Stimulated activated CD4-positive, alpha-beta T cell treated with anti-CD3 and anti-CD28 coated beads, Interleukin-4, amount 100 ng/mL, for 1 hour (primary cell): ENCODE measurements at places on chromosomes 2 and 18.

GRCh38 chr2:129375632-129376425, 603.6 kb upstream of the RAB6C start:
- no peak for DNase-seq

DNA sequence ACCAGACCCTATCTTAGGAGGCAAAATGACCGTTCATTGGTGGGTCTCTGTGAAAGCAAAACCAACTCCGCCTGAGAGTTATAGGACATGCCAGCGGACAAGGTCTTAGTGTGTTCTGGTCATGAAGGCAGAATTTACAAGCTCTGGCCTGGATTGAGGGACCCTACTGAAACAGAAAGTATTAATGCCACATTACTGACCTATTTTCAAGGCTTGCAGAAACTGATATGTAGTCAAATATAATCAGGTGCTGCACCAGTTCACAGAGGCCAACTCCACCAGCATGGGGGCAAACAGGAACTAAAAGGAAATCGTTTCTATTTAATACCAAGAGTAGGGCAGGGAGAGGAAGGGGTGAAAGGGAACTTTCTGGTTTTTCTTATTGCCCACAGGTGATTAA, 19.7 kb downstream of the TYMS start:
- DNase-seq = no peak

DNA sequence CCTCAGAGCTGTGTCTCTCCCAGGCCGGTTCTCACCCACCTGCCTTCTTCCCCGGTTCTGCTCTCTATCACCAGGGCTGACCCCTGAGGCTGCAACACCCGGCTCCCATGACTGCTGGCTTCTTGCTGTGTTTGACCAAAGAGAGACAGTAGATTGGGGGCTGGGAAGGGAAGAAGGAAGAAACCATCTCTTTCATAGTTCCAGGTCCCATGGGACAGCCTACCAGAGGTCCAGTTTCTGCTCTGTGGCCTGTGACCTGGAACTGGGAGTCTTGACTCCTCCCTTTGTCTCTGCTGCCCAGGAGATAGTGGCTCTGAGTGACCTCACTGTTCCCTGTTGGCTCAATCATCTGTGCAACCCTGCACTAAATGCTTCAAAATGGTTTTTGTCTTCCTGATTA, 38.1 kb downstream of the ALPK2 start:
- no peak for DNase-seq

GRCh38 chr2:207885010-207885409, 115.3 kb upstream of the FZD5 start:
- no peak for DNase-seq

GRCh38 chr2:174184504-174184903, 63.8 kb downstream of the OLA1 start:
- no peak for DNase-seq

- DNase-seq = no peak
Measured at GRCh38 chr2:64137567-64137966, 6.7 kb downstream of the PELI1 start.

GRCh38 chr2:219300022-219300421, 9.2 kb downstream of the PTPRN start:
- no peak for DNase-seq

DNA sequence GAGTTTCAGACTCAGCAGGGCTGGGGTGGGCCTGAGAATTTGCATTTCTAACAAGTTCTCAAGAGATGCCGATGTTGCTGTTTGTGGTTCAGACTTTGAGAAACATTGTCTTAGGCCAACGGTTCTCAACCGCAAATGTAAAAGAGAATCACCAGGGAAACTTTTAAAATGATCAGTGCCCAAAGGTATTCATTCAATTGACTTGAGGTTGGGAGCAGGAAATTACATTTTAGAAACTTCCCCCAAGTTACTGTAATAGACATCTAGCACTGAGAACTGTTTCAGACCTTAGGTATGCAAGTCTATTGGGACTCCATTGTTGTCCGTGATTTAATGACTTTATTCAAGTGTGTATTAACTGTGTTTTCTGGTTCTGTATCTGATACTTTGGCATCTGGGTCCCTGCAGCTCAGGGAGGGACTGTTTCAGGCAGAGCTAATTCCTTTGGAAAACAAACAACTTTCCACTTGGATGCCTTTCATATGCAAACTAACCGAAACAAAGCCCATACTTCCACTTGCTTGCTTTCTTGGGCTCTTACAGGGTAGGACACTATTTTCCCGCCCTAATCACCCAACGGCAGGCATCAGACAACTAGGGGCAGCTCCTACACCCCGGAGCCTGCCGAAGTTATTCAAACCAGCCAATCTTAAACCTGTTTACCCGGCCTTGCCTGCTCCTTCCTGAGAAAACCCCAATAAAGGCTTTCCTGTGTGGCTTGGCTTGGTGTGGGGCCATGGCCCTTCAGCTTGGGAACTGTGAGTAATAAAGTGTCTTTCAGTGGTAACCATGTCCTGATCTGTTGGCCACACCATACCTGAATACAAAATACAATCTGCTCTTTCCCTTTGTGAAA, 97.6 kb downstream of the POLE4 start:
- no peak for DNase-seq

- no peak for DNase-seq
Measured at GRCh38 chr2:218149848-218150440, 16.8 kb downstream of the CXCR1 start.

DNA sequence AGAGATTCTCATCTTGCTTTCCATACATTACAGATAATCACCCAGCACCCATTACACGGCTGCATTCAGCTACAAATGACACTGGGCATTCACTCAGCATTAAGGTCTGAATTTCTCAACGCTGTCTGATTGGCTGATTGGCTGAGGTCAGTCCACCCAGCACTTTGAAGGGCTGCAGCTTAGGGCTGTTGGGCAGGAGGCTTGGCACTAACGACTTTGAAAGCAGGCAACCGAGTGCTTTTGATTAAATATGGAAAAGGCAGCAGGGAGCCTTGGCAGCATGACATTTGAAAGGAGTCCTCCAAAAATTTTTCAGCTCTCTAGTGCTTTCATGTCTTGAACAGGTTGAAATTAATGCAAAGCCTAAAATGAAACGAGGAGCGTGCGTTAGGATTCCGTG, 253.0 kb downstream of the DCDC2C start:
- no peak for DNase-seq

DNA sequence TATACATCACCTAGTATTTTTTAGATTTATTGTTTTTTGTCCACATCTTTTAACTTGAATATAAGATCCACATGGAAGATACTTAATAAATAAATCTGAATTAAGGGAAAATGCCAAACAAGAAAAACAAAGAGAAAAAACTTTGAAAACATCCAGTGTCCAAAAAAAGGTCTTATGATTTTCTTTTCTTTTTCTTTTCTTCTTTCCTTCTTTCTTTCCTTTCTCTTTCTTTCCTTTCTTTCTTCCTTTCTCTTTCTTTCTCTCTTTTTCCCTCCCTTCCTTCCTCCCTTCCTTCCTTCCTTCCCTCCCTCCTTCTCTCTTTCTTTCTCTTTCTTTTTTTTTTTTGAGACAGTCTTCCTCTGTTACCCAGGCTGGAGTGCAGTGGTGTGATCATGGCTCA, 29.6 kb upstream of the WIPF1 start:
- DNase-seq = no peak

GRCh38 chr2:189406586-189407233, 34.6 kb upstream of the WDR75 start:
- DNase-seq = no peak

DNA sequence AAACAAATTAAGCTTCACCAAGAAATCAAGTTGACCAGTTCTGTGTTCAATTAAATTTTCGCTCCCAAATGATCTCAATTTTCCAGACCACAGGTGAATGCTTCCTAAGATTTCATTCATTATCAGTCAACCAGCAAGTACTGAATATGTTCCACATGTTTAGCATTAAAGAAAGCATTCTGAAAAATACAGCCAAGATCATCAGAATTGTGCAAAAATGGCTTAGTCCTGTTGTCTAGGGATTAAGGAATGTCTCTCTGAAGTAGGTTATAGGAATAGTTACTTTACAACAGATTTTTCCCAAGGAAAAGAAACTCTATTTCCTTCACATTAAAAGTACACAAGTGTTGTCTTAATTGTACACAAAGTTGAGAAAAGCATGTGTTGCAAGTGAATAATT, 69.2 kb downstream of the NRXN1 start:
- no peak for DNase-seq

DNA sequence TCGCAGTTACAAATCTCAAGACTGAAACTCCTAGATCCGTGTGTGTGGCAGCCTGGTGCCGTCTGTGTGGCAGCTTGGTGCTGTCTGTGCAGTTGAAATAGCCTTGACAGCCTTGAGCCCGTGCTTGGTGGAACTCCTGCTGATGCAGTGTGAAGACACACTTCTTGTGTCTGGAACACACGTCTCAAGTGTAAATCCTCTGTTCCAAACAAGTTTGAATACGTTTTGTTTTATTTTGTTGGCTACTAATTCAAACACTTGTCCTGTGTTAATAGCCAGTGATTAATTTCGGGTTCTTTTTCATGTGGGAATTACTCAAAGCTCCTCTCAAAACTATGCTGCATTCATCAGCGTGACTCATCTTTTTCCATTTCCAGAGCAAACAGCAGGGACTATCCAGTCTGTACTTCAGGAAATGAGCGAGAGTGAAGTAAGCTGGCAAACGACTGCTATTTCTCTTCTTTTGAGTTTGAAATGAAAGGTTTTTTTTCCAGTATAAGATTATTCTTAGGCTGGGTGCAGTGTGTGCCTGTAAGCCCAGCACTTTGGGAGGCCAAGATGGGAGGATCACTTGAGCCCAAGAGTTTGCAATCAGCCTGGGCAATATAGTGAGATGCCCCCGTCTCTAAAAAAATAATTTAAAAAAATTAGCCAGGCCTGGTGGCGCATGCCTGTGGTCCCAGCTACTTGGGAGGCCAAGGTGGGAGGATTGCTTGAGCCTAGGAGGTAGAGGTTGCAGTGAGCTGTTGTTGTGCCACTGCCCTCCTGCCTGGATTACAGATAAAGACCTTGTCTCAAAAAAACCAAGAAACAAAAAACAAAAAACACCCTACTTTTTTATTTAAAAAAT, 152.9 kb downstream of the SPP2 start:
- no peak for DNase-seq

GRCh38 chr18:48590678-48591077, 51.8 kb downstream of the CTIF start:
- DNase-seq = no peak

DNA sequence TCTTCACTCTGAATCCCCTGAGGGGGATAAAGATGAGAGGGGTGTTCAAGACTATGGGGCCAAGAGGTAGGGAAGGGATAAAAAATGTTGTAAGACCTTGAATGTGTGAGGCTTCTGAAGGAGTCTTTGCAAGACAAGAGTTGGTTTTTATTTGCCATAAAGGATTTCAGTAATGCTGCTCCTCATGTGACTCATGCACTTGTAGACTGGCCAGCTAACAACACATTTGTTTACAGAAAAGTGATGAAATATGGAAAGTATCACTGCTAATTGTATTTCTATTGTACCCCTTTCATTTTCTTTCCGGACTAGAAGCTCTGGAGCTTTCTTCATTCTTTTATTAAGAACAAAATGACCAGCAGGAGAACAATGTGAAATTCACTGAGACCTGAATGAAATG, 782.1 kb downstream of the EPHA4 start:
- DNase-seq = no peak

DNA sequence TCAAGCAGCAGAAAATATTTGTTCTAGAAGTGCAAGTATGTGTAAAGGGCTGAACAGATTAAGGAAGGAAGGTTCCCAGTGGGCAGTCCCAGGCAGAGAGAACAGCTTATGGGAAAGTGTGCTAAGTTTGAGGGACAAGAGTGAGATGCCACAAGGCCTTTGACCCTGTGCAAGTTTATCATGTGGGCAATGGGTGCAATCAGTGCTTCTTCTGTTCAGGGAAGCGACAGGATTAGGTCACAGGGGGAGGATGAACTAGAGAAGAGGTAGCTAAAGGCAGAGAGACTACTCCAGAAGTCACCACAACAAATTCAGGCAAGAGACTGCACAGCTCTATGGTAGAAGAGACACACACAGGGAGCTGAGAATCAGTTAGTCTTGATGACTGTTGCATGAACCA, 44.3 kb downstream of the LPIN2 start:
- no peak for DNase-seq

GRCh38 chr18:31066266-31066665, 23.7 kb upstream of the DSC3 start:
- no peak for DNase-seq

GRCh38 chr2:209334188-209335017, 89.4 kb upstream of the MAP2 start:
- DNase-seq = peak; percentile 17

DNA sequence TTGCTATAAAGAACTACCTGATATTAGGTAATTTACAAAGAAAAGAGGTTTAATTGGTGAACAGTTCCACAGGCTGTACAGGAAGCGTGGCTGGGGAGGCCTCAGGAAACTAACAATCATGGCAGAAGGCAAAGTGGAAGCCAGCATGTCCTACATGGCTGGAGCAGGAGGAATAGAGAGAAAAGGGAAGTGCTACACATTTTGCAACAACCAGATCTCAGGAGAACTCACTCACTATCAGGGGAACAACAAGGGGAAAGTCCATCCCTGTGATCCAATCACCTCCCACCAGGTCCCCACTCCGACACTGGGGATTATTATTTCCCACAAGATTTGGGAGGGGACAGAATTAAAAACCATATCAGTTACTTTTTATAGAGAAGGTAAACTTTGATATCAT, 273.5 kb upstream of the MMADHC start:
- no peak for DNase-seq

- DNase-seq = no peak
Measured at GRCh38 chr2:84957771-84958134, 13.2 kb upstream of the KCMF1 start.

DNA sequence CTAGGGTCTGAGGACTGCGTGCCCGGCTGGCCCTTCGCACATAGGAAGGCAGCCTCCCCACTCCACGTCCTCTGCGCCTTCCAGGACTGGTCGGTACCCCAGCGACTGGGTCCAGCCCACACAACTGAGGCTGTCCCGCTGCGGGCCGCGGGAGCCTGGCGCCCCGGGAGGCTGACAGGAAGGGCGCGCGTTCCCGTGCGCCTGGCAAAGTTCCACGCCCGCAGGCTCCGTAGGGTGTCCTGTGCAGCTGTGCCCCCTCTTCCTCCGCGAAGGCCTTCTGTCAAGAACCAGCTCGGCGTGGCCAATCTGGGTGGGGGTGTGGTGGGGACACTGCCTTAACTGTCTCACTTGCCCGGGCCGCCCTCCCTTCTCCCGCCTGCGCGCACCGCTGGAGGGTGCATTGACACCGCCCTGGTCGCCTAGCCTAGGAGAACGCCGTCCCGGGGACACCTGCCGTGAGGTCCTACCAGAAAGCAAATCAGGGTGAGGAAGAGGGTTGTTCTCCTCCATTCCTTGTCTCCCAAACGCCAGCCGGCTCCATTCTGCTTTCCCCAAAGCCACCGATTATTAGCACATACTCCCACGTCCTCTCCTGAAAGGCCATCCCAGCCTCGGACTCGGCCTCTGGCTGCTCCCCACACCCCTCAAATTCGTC, 618 bp upstream of the LYPD1 start:
- DNase-seq = no peak

DNA sequence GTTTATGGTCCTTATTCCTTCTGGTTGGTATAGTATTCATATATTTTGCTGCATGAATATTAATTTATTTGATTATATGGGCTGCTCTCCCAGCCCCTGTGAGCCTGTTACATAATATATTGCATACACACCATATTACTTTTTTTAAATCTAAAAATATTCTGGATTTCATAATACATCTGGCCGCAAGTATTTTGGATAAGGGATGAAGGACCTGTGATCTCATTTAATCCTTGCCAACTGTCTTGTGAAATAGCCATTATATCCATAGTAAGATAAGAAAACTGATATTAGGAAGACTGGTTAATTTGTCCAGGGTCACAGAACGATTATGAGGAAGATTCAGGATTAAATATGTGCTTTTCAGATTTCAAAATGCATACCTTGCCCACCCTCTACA, 433.6 kb downstream of the LPIN1 start:
- no peak for DNase-seq
